Colonic mucosa (tissue), 4 donors: ENCODE measurements at places on chromosomes 16 and 17. TPM values are rescaled to one million over a fixed set of nuclear protein-coding genes. Genes with fewer than 3 reads are reported as not detected.

DNA sequence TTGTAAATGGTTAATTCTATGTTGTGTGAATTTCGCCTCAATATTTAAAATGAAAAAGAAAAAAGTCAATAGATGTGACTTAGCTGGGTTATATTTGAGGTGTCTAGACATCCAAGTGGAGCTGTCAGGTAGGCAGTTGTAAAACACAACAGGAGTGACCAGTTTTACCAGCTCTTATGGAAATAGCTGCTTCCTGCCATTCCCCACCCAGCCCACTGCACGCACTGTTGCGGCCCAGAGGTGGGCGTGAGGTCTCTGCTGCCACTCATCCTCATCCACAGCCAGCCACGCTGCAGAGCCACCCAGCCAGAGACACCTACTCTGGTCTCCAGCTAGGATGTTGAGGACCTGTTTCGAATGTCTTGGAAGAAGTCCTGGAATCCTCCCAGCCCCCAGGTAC lies 3.4 kb upstream of the CARD14 start:
- no peak overlapping the region for H3K4me3 ChIP-seq
- no peak for DNase-seq
- no peaks in the 10 kb centered on the region for H3K27me3 ChIP-seq
- no peaks in the 10 kb centered on the region for H3K36me3 ChIP-seq
- no peak overlapping the region for H3K27ac ChIP-seq

GRCh38 chr16:3767333-3767986 lies 50.1 kb upstream of the TRAP1 start:
- H3K27me3 ChIP-seq: no peaks in the 10 kb centered on the region
- peaks cover 31% of the 10 kb centered on the region for H3K36me3 ChIP-seq
- no peak for DNase-seq
- no peak overlapping the region for H3K4me3 ChIP-seq
- H3K27ac ChIP-seq: no peak overlapping the region

DNA sequence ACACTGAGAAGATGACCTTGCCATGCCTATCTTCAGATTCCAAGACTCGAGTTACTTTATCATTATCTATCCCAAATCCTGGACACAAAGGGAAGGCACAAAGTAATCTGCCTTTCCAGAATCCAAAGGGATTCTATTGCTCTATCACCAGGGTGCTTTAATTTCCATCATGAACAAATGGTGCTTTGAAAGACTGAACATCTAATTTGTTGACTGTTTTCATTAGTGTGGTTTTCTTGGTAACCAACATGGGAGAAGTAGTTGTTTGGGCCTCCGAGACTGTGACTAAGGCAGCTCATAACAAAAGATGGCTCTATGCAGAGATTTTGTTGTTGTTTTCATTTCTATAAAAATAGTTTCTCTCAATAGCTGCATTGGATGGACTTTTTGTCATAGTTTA lies 441.0 kb upstream of the SOX9 start:
- H3K4me3 ChIP-seq: no peak overlapping the region
- no peak overlapping the region for H3K27ac ChIP-seq
- no peaks in the 10 kb centered on the region for H3K4me1 ChIP-seq
- no peaks in the 10 kb centered on the region for H3K27me3 ChIP-seq
- no peaks in the 10 kb centered on the region for H3K36me3 ChIP-seq

Gene KRT25
- not detected for total RNA-seq

DNA sequence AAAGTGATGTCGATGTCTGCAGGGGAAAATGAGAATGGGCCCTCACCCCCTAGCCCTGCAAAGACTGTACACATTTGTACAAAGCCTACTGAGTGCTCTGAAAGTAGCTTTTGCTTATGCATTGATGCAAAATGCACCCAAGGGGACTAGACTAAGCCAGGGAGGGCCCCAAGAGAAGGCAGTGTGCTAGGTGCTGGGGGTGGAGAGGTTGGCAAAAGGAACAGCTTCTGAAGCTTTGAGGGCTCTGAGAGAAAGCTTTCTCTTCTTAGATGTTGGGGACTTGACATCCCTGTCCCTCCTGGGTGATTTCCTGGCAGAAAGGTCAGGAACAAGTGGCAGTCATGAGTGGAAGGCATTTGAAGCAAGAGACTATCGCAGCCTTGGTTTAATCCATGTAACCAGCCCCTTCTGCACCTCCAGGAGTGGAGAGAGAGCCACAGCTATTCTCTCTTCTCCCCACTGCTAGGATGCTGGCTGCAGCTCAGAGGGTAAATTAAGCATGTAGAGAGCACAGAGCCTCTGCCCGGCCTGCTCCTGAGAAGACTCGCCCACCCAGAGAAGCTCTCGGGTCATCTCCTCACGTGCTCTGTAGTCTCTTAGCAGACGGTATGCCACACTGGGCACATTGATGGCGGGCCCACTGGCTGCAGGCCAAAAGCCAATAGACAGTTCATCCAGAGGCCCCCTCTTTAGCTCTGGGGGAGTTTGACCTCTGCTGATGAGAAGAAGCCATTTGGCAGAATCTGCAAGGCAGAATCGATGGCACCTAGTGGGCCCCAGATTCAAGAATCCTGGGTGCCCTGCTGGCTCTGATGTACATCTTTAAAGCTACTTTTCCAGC lies 221.4 kb downstream of the MSI2 start:
- no peaks in the 10 kb centered on the region for H3K4me1 ChIP-seq
- no peak overlapping the region for H3K27ac ChIP-seq
- H3K27me3 ChIP-seq: no peaks in the 10 kb centered on the region
- H3K36me3 ChIP-seq: no peaks in the 10 kb centered on the region
- no peak overlapping the region for H3K4me3 ChIP-seq

GRCh38 chr17:78343543-78344201 lies 16.2 kb downstream of the SOCS3 start:
- H3K36me3 ChIP-seq: no peaks in the 10 kb centered on the region
- H3K4me3 ChIP-seq: no peak overlapping the region
- no peaks in the 10 kb centered on the region for H3K27me3 ChIP-seq
- peak; percentile 53 for DNase-seq
- peak overlapping the region; percentile 85 for H3K27ac ChIP-seq
- no peaks in the 10 kb centered on the region for H3K4me1 ChIP-seq

Gene COPS3
- total RNA-seq: 43.9 TPM
